ENCODE measurements at places on chromosomes 1 and 21. TPM values are rescaled to one million over a fixed set of nuclear protein-coding genes. Genes with fewer than 3 reads are reported as not detected.

DNA sequence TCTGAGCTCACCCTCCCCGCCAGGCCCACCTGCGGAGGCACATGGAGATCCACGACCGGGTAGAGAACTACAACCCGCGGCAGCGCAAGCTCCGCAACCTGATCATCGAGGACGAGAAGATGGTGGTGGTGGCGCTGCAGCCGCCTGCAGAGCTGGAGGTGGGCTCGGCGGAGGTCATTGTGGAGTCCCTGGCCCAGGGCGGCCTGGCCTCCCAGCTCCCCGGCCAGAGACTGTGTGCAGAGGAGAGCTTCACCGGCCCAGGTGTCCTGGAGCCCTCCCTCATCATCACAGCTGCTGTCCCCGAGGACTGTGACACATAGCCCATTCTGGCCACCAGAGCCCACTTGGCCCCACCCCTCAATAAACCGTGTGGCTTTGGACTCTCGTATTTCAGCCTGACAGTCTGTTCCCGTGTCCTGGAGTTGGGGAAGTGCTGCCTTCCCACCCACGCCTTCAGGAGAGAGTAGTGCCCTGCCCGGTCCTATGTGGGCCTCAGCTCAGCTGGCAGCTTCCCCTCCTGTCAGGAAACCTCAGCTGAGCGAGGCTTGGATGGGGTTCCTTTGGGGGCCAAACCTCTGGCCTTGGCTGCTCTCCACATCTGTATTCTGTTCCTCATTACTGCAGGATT is 9.2 kb downstream of the ZBTB48 start:
- no peak overlapping the region for H3K27ac ChIP-seq
- no peak for DNase-seq
- H3K4me1 ChIP-seq, result peaks cover 27% of the 10 kb centered on the region
- H3K27me3 ChIP-seq, result no peaks in the 10 kb centered on the region
- H3K4me3 ChIP-seq, result no peak overlapping the region
- H3K36me3 ChIP-seq, result peaks cover 39% of the 10 kb centered on the region

DYNLT4 gene
- total RNA-seq, result not detected

AVPR1B gene
- not detected for total RNA-seq

- no peak overlapping the region for H3K4me3 ChIP-seq
- no peak overlapping the region for H3K27ac ChIP-seq
- H3K36me3 ChIP-seq, result no peaks in the 10 kb centered on the region
- no peaks in the 10 kb centered on the region for H3K27me3 ChIP-seq
- no peak for DNase-seq
These were observed 18.8 kb upstream of the CITED4 start for GRCh38 chr1:40880813-40881549.

DNA sequence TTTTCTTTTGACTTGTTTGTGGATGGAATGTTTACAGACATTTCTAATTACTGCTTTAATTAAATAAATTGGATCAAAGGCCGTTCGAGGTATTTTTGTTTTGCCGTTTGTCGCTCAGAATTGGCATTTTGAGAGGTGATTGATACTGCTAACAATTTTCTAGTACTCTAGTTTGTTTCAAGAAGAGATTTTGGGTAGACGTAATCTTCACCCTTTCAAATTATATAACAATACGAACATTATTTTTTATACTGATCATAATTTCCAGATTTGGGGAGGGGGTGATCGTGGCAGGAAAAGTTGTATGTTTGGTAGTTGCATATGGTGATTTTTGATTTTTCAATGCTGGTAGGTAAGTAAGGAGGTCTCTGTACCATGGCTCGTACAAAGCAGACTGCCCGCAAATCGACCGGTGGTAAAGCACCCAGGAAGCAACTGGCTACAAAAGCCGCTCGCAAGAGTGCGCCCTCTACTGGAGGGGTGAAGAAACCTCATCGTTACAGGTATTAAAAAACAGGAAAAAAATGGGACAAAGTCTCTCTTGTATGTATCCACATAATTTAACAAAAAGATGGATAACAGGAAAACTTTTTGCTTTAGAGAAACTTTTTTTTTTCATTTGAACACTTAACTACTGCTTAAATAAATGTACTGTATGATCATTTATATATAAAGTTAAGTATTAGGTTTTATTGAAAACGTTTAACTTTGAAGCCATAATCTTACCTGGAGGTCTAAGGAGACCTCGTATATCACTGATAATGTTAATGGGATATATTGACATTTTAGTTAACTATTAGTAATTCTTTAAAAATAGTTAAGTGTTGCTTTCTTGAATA is 1.7 kb downstream of the H3-3A start:
- H3K4me1 ChIP-seq, result peaks cover 62% of the 10 kb centered on the region
- DNase-seq, result peak; percentile 59
- H3K27me3 ChIP-seq, result no peaks in the 10 kb centered on the region
- peak overlapping the region; percentile 84 for H3K4me3 ChIP-seq
- H3K27ac ChIP-seq, result peak overlapping the region; percentile 89
- peaks cover 27% of the 10 kb centered on the region for H3K36me3 ChIP-seq

DMBX1 gene
- not detected for total RNA-seq

DNA sequence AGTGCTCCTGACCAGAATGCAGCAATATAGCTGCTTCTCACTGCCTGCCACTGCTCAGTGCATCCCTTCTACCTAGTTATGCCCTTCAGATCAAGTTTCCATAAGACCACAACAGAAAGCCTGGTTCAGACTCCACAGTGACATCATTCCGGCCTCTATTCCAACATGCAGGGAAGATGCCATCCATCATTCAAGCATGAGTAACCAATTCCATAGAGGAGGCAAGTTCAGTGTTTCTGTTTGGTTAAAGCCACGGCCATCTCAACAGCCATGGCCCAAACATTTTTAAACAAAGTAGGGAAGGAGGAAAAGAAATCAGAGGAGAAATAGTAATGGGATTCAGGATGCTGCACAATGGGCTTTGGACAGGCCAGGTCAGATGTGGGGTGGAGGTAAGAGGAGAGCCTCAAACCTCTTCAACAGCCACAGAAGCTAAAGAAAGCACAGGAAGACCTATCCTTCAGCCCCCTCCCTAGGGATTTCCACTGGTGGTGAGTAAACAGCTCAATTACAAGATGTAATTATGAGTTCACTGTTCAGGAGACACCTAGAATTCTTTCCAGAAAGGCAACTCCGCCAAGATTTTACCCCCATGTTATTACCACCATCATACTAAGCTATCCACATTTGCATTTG is 484.9 kb downstream of the SETD4 start:
- H3K27ac ChIP-seq, result no peak overlapping the region
- no peak overlapping the region for H3K4me3 ChIP-seq
- no peaks in the 10 kb centered on the region for H3K36me3 ChIP-seq
- no peaks in the 10 kb centered on the region for H3K27me3 ChIP-seq
- H3K4me1 ChIP-seq, result no peaks in the 10 kb centered on the region

DNA sequence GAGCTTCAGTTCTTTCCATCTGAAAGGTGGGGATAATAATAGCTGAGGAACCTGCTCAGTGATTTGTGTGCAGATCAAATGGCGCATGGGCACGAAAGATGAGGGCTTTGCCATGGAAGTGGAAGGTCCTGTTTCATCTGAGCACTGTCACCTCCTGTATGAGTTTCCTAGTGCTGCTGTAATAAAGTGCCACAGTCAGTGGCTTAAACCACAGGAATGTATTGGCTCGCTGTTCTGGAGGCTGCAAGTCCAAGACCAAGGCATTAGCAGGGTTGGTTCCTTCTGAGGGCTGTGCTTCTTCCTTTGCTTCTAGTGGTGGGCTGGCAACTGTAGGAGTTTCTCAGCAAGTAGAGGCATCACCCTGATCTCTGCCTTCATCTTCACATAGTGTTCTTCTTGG is 51.1 kb upstream of the RBM15 start:
- H3K36me3 ChIP-seq, result no peaks in the 10 kb centered on the region
- H3K27me3 ChIP-seq, result no peaks in the 10 kb centered on the region
- DNase-seq, result no peak
- no peaks in the 10 kb centered on the region for H3K4me1 ChIP-seq

DNA sequence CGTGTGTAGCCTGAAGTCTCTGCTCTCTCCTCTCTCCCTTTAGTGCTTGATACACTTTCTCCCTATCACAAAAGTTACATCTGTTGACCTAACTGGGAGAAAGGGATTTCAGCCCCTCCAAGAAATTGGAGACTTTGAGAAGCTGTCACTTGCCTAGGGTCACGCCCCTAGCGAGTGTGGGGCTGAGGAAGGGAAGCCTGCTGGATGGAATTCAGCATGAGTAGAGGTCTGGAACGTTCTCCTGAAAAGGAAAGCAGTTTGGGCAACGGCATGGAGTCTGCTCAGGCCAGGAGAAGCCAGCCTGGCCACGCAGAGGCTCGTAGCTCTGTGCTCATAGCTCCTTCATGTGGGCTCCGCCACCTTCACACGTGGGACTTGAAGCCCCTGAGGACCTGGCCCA is 22.4 kb downstream of the COL16A1 start:
- DNase-seq, result no peak
- H3K4me3 ChIP-seq, result no peak overlapping the region
- no peaks in the 10 kb centered on the region for H3K36me3 ChIP-seq
- no peak overlapping the region for H3K27ac ChIP-seq

- H3K4me1 ChIP-seq, result no peaks in the 10 kb centered on the region
- no peak for DNase-seq
- H3K4me3 ChIP-seq, result no peak overlapping the region
These were observed 4.8 kb upstream of the MYOG start for GRCh38 chr1:203090421-203091198.

GRCh38 chr1:89198081-89198480 is 661 bp downstream of the GBP4 start:
- no peak for DNase-seq
- H3K27ac ChIP-seq, result peak overlapping the region; percentile 85
- peak overlapping the region; percentile 80 for H3K4me3 ChIP-seq
- no peaks in the 10 kb centered on the region for H3K27me3 ChIP-seq
- H3K4me1 ChIP-seq, result peaks cover 65% of the 10 kb centered on the region

DNA sequence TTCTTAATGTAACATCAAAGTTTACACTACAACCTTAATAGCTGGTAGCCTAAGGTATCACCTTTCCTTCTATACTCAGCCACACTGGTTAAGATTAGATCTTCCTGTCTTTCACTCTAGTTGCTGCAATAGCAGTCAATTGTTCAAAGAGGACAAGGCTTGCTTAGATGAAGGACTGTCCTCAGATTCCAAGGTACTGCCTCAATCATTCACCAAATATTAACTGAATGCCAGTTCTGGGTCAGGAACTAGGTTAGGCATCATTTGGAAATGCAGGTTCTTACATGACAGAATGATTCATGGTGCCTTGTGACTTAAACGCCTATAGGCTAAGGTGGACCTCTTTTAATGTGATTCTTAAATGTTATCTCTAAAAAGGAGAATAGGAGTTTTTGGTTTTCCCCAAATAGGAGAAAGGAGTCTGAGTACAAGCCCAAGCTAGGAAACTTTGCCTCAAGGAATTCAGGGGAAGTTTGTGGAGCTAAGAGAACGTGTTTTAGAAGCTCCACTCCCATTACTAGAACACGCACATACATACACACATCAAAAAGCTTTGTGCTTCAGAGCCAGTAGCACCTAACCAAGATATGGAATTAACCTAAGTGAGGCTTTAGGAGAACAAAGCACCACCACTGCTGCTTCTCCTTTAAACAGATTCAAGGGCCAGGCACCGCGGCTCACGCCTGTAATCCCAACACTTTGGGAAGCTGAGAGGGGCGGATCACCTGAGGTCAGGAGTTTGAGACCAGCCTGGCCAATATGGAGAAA is 8.5 kb upstream of the WDR47 start:
- H3K4me3 ChIP-seq, result no peak overlapping the region
- no peak overlapping the region for H3K27ac ChIP-seq
- DNase-seq, result no peak

DNA sequence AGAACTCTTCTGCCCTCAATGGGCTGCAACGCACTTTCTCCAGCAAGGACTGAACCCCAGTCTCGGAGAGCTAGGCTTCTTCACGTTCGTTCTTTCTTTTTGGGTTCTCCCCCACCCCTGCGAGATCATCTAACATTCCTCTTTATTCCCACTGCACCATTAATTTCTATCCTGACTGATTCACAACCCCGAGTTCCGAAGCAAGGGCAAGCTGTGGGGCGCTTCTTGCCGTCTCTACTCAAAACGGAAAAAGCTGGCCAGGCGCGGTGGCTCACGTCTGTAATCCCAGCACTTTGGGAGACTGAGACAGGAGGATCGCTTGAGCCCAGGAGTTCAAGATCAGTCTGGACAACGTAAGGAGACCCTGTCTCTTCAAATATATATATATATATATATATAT is 37.4 kb upstream of the BTG2 start:
- DNase-seq, result no peak
- no peaks in the 10 kb centered on the region for H3K36me3 ChIP-seq
- H3K4me1 ChIP-seq, result peaks cover 37% of the 10 kb centered on the region
- no peaks in the 10 kb centered on the region for H3K27me3 ChIP-seq
- peak overlapping the region; percentile 64 for H3K4me3 ChIP-seq

- DNase-seq, result no peak
- no peaks in the 10 kb centered on the region for H3K4me1 ChIP-seq
- H3K27ac ChIP-seq, result no peak overlapping the region
- no peak overlapping the region for H3K4me3 ChIP-seq
- H3K36me3 ChIP-seq, result no peaks in the 10 kb centered on the region
These were observed 35.5 kb upstream of the PRDM2 start for GRCh38 chr1:13664451-13664850.

SCMH1 gene
- total RNA-seq, result 27.3 TPM

GRCh38 chr1:211541720-211542477 is 37.1 kb downstream of the SLC30A1 start:
- no peaks in the 10 kb centered on the region for H3K36me3 ChIP-seq
- no peaks in the 10 kb centered on the region for H3K4me1 ChIP-seq
- H3K27me3 ChIP-seq, result no peaks in the 10 kb centered on the region
- no peak overlapping the region for H3K4me3 ChIP-seq
- DNase-seq, result no peak

FCAMR gene
- total RNA-seq, result not detected

- no peak overlapping the region for H3K27ac ChIP-seq
- no peak overlapping the region for H3K4me3 ChIP-seq
These were observed 58.3 kb downstream of the KIF21B start for GRCh38 chr1:200965111-200965805.

- H3K27ac ChIP-seq, result no peak overlapping the region
- no peaks in the 10 kb centered on the region for H3K27me3 ChIP-seq
- DNase-seq, result no peak
- H3K4me1 ChIP-seq, result no peaks in the 10 kb centered on the region
These were observed 64.6 kb upstream of the GJB5 start for GRCh38 chr1:34690269-34690668.

- DNase-seq, result no peak
- H3K4me1 ChIP-seq, result peaks cover 24% of the 10 kb centered on the region
- H3K27ac ChIP-seq, result no peak overlapping the region
- no peaks in the 10 kb centered on the region for H3K27me3 ChIP-seq
- no peaks in the 10 kb centered on the region for H3K36me3 ChIP-seq
These were observed 202.3 kb upstream of the CACYBP start for GRCh38 chr1:174797398-174797797.
